ENCODE measurements at places on chromosomes 7 and 10.
A peak's percentile ranks its signal among the peaks of the same experiment; 100 is the strongest.

- no peak for DNase-seq
Measured at GRCh38 chr10:44465401-44466115, 80.7 kb upstream of the CXCL12 start.

GRCh38 chr7:77550586-77550985 lies 13.5 kb downstream of the PTPN12 start:
- no peak for DNase-seq

- peak; percentile 89 for DNase-seq
Measured at GRCh38 chr7:49001610-49002033, 77.3 kb downstream of the CDC14C start.

DNA sequence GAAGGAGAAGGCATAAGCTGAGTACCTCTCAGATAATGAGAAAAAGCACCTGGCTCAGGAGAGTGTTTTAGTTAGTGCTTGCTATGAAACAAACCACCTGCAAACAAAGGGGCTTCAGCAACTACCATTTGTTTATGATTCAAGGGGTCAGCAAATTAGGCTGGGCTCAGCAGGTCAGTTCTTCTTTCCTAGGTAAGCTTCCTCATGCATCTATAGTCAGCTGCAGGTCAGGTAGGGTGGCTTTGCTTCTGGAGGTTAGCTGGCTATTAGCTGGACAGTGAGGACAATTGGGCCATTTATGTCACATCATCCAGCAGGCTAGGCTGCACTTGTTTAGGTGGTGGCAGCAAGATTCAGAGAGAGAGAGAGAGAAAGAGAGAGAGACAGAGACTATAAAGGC lies 185.5 kb downstream of the EMX2 start:
- DNase-seq: no peak

Data from Karpas-422 (cell line).